ENCODE measurements at places on chromosomes 5 and 9.

DNA sequence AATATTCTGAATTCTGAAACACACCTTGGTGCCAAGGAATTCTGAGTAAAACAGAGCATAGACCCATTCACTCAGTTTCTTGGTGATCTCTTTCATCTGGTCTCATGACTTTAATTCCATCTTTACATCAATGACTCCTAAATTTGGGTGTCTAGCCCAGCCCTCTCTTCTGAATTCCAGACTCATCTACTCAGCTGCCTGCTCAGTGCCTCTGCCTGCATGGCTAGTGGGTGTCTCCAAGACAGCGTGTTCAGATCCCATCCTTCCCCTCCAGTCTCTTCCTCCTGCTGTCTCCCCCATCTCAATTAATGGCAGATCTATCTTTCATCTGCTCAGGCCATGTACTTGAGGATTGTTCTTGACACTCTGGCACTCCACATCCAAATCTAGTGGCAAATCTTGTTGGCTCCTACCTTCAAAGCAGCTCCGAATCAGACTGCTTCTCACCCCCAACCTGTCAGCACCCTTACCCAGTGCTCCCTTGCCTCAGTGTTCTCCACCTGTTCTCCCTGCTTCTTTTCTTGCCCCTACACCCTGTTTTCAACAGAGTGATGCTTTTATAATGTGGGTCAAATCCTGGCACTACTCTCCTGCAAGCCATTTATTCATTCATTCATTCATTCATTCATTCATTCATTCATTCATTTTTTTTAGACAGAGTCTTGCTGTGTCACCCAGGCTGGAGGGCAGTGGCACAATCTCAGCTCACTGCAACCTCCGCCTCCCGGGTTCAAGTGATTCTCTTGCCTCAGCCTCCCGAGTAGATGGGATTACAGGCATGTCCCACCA is 5.3 kb downstream of the CAVIN4 start:
- DNase-seq = no peak

- DNase-seq = no peak
Measured at GRCh38 chr5:133145436-133146170, 93.8 kb downstream of the HSPA4 start.

GRCh38 chr5:175015028-175015685 is 290.8 kb downstream of the MSX2 start:
- DNase-seq = no peak

DNA sequence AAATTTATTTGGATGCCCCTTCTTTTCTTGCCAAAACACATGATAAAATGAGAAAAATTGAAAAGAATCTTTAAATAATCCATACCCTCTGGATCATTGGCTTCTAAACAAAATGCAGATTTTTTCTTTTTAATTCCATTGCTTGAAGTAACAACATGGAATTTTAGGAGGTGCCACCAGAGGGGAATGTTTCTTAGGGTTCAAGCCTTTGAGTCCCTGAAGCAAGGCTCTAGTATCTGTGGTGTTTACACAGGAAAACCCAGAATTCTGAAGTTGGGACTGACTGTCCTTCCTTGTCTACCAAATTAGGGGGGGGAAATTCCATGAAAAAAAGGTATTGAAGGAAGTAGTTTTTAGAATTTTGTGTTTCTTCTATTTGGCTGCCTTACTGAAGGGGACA is 69.4 kb downstream of the LMNB1 start:
- peak; percentile 27 for DNase-seq

GRCh38 chr5:11619339-11620024 is 284.8 kb downstream of the CTNND2 start:
- DNase-seq = peak; percentile 17

- peak; percentile 83 for DNase-seq
Measured at GRCh38 chr5:149778303-149779123, 48.4 kb downstream of the PPARGC1B start.

DNA sequence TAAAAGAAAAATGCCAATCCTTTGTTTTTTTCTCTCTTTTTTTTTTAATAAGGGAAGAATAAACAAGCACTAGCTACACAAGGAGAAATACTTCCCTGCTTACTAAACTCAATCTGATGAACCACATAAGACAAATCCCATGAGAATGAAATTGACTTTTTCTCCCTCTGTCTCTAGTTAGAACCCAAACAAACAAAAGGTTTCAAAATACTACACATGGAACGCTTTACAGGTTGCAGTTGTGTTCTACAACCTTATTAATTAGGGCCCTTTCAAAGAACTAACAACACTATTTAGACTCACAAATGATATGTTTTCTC is 124.5 kb downstream of the PDE4D start:
- DNase-seq = no peak

DNA sequence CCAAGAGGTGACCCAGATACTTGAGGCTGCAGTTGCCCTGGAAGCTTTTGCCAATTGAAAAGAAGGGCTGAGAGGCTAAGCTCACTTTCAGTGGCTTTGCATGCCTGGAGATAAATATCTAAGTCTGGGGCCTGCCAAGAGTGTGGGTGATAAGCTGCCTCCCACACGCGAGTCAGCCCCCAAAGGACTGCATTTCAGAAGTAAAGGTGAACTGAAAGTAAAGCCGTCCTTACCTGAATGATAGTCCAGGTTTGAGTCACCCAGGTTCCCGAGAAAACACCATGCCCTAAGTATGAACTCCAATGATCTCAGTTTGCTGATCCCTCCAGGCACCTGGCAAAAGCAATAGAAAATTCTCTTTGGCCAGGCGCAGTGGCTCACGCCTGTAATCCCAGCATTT is 22.5 kb upstream of the N4BP3 start:
- DNase-seq = no peak

GRCh38 chr5:127340606-127341005 is 50.0 kb downstream of the MEGF10 start:
- no peak for DNase-seq

DNA sequence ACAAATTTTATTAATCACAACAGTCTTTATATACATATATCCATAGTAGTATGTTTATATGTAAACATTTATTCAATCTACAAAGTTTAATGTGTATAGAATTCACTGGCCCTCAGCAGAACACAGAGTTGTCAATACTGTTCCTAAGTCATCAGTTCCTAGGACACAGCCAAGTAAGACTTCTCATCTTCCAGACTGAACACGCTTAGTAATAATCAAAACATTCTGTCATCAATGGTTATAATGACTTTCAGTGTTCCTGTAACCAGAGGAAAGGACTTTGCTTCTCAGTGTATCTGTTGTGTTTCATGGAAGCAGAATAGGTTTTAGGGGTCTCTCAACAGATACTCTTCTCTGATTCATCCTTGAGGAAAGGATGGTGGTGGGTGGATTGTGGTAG is 82.2 kb downstream of the SMIM23 start:
- no peak for DNase-seq

DNA sequence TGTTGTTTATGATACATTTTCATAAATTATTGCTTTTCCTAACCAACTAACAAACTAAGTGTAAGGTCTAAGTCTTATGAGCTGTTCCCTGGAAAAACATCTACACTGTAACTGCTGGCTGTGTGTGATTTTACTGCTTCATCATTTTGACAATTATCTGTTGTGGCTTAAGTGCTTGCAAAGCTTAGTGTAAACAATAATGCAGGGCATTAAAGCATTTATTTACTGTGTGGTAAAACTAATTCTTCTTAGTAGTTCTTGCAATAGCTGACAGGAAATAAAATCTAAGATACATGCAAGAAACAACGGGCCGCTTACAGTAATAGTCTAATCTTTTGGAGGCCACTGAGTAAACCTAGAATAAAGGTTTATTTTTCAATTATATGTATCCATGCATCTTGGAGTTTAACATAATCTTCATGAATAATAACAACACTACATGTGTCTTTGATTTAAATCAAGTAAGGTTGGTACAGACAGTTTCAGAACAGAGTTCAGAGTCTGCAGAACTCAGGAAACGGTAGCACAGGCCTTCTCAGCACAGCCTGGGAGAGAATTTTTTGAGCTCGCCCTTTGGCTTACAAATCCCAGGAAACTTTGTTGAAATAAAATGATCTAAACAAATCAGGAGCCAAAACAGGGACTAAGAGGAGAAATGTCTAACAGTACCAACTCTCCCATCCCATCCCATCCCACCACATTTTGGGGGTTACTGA is 473.1 kb downstream of the NR2F1-AS1 start:
- no peak for DNase-seq

DNA sequence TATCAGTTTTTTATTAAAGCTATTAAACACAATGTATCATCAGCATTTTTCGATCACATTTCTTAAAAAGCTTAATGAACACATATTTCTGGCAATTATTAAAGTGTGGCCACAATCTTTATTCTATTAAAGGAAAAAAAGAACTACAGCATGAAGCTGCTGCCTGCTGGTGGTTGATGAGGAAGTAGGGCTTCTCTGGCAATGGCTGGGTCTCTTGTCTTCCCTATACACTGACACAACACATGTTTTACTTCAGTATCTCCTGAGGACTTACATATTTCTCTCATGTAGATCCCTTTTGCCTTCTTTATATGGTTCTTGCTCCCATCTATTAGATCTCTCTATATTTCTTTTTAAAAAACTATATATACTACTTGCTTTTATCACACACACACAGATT is 590.7 kb downstream of the RAB3C start:
- DNase-seq = peak; percentile 46

- no peak for DNase-seq
Measured at GRCh38 chr9:94872083-94872833, 145.8 kb downstream of the AOPEP start.

DNA sequence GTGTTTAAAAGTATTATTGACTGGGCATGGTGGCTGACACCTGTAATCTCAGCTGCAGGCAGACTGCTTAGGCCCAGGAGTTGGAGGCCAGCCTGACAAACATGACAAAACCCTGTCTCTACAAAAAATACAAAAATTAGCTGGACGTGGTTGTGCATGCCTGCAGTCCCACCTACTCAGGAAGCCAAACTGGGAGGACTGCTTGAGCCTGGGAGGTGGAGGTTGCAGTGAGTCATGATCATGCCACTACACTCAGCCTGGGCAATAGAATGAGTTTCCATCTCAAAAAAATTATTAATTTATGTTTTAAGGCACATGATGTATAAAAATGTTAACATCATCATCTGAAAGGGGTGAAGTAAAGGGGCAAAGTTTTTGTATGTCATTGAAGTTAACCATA is 49.7 kb upstream of the FNIP1 start:
- DNase-seq = no peak

GRCh38 chr9:8622871-8623270 is 823.3 kb upstream of the DMAC1 start:
- DNase-seq = no peak

DNA sequence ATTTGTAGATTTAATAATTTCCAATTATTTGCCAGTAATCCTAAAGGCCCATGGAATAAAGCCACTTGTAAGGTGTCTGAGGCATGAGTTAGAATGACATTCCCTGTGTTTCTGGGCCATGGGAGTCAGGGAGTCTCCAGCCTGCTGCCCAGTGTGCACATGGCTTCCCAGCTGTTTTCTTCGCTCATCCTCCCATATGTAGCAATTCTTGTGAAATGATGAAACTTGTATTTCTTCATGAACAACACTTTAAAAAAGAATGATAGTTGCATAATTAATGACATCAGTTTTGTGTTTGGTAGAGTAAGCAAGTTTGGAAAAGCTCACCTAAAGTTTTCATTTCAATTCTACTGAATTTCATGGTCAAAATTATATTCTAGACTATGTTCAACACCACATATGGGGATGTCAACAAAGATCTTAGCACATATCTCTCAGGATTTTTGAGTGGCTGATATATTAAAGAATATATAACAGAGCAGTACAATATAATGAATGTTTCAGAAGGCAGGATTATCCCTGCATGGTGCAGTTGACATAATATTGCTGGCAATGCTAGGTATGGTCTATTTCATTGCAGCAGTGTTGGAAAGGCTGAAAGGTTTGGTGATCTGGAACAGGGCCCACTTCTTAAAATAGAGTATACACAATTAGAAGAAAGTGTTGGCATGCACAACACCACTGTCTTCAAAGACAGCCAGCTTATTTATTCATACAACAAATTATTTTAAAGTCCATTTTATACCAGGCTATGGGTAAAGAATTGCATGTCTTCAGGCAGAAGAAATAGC is 44.7 kb downstream of the GRIN3A start:
- no peak for DNase-seq

DNA sequence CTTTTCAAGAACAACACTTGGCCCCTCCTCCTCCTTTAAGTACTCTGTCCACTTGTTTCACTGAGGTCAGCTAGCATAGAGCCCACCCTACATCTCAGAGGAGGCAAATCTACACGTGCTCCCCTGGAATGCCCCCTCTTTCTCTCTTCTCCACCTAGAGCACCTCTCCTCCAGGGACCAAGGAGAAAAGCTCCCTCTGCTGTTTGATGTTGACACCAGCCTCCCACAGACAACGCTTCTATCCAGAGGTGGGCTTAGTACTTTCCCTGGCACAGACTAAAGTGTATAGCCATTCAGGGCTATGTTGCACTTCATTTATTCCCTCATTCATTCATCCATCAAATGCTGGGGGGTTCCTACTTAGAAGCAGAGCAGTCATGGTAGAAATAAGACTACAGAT is 68.2 kb upstream of the TAF1L start:
- DNase-seq = peak; percentile 16

- DNase-seq = no peak
Measured at GRCh38 chr5:132692632-132692967, 18.8 kb downstream of the IL4 start.

- no peak for DNase-seq
Measured at GRCh38 chr9:133672503-133673257, 36.5 kb downstream of the DBH start.

GRCh38 chr9:134359493-134360179 is 33.4 kb downstream of the RXRA start:
- peak; percentile 52 for DNase-seq

DNA sequence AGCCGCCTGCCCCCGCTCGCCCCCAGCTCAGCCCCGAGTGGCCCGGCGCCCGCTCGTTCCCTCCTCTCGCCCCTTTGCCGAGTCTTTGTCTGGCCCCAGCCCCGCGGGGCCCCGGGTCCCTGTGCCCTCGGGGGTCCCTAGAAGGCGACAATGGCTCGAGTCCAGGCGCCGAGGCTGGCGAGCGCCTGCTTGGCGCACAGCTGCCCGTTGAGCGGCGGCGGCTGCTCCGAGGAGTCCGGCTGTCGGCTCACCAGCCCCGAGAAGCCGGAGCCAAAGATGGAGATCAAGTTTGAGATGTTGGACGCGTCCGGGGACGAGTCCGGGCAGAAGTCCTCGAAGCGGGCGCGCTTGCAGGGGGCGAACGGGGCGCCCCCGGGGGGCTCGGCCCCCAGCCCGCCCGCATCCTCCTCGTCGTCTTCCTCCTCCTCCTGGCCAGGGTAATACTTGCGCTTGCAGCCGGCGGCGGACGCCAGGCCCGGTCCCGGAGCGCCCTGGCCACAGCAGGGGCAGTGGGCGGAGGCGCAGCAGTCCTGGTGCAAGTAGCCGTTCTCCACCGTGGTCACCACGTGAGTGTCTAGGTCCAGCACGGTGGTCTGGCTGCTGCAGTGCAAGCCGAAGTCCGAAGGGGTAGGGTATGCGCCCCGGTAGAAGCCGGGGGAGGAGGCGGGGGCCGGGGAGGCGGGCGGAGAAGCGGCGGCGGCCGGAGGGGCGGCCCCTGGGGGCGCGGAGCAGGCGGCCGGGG is 1.2 kb downstream of the IER5L start:
- DNase-seq = no peak

- peak; percentile 27 for DNase-seq
Measured at GRCh38 chr5:8012131-8012977, 143.4 kb downstream of the MTRR start.
